ENCODE measurements at places on chromosomes 1 and 21.

DNA sequence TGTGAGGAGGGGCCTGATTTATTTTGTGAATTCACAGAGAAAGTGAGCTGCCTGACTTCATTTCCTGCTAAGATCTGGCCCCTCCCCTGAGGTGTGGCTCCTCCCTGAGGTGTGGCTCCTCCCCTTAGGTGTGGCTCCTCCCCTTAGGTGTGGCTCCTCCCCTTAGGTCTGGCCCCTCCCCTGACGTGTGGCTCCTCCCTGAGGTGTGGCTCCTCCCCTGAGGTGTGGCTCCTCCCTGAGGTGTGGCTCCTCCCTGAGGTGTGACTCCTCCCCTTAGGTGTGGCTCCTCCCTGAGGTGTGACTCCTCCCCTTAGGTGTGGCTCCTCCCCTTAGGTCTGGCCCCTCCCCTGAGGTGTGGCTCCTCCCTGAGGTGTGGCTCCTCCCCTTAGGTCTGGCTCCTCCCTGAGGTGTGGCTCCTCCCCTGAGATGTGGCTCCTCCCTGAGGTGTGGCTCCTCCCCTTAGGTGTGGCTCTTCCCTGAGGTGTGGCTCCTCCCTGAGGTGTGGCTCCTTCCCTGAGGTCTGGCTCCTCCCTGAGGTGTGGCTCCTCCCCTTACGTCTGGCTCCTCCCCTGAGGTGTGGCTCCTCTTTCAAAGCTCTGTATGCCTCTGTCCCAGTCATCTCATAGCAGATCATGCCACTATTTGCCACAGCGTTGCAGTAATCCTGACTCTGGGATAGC, 26.9 kb upstream of the LRRC3 start:
- DNase-seq, result no peak

- no peak for DNase-seq
These were observed 56.7 kb downstream of the ARHGAP29 start for GRCh38 chr1:94180650-94181049.

- DNase-seq, result no peak
These were observed 272.3 kb upstream of the ST6GALNAC5 start for GRCh38 chr1:76595024-76595423.

- no peak for DNase-seq
These were observed 4.2 kb downstream of the YBX1 start for GRCh38 chr1:42686418-42686817.

- DNase-seq, result no peak
These were observed 107.2 kb upstream of the VAV3 start for GRCh38 chr1:108072212-108072611.

- no peak for DNase-seq
These were observed 152.2 kb downstream of the PEX14 start for GRCh38 chr1:10626791-10627410.

DNA sequence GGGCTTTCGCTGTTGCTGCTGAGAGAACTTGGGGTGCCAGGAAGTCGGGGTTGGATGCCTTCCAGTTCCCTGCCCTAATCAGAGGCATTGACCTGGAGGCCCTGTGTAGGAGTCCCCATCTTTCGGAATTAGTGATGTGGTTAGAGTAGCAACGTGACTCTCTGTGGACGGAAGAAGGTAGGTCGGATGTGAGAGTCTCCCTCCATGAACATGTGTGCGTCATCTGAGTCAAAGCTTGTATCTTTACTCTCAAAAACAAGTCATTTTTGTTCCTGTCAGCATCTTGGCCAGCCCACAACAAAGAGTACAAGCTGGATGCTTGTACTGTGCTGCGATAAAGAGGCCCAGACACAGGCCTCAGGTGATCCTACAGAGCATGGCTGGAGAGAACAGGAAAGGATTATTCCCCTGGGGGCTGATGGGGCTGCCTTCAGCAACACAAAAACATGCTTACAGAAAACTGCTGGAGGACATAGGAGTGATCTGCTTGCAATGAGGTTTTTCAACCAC, 31.0 kb upstream of the IL10 start:
- DNase-seq, result no peak

GRCh38 chr1:242201090-242201489, 202.2 kb upstream of the MAP1LC3C start:
- DNase-seq, result no peak

DNA sequence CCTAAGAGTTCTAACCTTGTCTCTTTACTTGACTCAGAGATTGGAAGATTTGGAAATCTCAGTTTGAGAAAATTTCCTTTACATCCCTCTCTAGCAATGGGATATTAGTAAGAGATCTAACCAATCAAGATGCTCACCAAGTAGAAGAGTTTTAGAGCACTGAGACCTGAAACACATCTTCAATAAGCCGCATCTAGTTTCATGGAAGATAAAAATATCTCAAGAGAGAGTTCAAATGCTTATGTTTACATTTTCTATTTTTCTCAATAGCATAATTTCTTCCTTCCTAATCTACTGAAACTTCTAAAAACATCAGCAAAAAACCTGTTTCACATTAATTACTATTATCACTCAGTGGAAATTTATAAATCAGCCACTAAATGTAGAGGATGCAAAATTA, 165.1 kb downstream of the APP start:
- no peak for DNase-seq

DNA sequence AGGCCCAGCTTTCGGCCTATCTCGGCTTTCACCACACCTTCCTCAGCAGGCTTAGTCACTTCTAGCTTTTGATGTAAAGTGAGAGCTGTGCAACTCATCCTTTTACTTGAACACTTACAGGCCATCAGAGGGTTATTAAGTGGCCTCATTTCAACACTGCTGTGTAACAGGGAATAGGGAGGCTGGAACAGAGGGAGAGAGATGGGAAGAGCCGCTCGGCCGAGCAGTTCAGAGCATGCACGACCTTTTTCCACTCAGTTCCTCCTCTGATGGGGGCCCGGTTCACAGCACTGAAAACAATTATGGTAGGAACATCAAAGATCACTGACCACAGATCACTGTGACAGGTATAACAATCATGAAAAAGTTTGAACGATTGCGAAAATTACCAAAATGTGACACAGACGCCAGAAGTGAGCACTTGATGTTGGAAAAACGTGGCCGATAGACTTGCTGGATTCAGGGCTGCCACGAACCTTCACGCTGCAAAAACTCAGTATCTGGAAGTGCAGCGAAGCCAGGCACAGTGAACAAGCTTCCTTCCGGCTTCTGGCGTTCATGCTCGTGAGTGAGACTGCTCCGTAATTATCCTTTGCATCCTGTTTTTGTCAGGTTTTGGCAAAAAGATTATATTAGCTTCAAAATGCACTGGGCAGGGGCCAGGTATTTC, 28.6 kb downstream of the AGPAT3 start:
- no peak for DNase-seq

GRCh38 chr1:206797534-206798383, 25.5 kb upstream of the IL10 start:
- no peak for DNase-seq

DNA sequence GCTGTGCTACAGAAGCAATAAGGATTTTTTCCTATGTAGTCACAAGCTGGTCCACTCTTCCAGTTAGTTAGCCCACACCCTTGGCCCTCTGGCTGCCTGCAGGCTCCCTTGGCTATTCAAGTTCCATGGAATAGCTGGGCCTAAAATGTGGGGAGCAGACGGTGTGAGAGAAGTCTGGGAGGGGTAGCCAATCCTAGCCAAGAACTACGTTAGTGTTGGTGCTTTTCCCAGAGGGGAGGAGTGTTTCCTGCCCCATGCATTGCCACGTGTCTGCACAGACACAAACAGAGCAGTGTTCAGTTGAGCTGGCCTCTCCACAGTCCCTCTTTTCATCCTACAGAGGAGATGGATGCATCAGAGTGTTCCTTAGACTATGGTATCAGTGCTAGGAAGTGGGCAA, 59.0 kb upstream of the IPO9 start:
- peak; percentile 49 for DNase-seq

GRCh38 chr1:3577300-3577699, 34.0 kb downstream of the MEGF6 start:
- DNase-seq, result no peak

DNA sequence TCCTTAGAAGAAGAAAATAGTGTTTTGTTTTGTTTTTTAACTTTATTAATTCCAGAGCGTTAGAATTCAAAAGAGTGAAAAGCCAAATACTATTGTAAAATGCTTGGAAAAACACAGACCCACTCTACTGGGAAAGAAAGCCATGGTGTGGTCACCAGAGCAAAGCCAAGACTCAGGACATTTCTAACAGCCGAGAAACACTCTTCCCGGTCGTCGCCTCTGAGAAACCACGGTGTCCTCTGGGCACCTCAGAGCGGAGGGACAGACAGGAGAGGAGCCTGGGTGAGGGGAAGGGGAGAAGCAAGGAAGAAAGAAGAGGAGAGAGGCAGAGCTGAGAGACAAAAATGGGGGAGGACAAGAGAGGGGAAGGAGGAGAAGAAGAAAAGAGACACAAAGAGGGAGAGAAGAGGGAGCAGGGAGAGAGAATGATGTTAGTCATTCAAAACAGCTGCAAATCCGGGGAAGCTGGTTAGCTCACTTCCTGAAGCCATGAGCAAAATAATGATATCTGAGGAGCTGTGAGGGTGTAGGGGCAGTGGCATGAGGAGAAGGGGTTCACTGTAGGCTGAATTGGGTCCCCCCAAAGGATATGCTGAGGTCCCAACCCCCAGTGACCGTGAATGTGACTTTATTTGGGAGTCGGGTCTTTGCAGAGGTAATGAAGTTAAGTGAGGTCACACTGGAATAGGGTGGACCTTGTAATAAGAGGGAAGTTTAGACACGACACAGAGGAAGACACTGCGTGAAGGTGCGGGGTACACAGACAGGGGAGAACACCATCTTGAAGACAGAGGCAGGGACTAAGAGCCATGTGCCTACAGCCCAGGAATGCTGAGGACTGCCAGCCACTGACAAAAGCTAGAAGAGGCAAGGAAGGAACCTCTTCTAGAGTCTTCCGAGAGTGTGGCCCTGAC, 58.2 kb upstream of the DMRTB1 start:
- DNase-seq, result no peak

DNA sequence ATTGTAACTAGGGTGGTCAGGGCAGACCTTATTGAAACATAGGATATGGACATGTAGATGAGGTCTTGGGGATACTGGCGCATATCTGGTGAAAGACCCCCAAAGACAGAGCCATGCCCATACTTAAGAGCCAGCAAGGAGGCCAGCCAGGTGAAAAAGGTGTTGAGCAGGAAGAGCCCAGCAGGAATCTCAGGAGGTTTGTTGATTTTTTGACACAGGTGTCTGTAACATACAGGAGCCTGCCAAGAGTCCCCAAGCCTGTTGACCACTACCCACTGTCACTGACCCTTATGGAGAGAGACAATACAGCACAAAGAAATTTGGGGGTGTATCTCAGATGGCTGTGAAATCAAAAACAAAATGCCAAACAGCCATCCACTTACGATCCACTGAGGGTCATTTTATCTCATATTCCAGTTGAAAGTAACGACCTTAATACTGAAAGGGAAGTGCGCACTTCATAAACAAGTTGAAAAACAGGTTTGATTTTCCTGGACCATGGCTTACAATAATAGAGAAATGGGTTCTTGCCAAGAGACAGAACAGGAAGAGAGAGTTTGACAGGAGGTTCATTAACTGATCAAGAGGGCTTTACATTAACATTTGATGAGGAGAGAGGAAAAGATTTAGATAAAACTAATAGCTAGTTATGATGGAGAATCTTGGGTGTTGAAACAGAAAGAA, 163.6 kb downstream of the GLUL start:
- no peak for DNase-seq

DNA sequence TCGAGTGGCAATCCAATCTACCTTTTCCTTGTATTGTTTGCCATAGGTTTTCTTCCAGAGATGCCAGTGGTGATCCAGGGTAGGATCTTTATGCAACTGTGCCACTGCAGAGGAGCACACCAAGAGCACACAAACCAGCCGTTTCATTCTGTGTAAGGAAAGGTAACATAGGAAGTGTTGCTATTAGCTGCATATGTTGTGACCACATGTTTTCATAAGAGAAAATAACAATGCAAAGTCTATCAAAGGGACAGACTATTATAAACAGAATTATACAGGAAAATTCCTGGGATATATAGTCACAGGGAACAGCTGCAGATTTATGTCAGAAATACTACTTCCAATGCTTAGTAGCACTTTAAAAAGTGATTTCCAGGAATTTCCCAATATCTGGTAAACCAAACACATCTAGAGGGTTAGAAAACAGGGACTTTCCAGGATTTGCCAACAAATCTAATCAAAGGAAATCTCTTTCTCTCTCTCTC, 919 bp downstream of the CTSS start:
- peak; percentile 36 for DNase-seq

DNA sequence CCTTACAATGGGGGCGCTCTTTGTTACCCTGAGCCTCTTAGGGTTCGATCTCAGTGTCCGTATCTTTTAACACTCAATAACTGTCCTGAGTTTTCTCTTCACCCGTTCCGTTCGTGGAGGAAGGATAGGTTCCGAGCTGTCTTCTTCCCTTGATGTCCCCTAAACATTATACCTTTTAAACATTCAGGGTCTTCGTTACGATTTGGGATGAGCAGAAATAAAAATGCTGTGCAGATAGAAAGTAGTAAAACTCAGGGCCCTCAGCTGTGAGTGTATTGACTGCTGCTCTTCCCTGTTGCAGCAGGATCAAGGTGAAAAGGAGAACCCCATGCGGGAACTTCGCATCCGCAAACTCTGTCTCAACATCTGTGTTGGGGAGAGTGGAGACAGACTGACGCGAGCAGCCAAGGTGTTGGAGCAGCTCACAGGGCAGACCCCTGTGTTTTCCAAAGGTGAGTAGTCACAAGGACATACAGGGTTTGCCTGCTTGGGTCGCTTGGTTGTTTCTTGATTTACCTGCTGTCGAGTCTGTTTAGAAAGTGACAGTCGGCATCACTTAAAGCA, 784 bp downstream of the RPL11 start:
- no peak for DNase-seq

GRCh38 chr1:53971718-53972117, 25.6 kb downstream of the LRRC42 start:
- DNase-seq, result peak; percentile 37

GRCh38 chr21:31905503-31906451, 33.0 kb downstream of the HUNK start:
- no peak for DNase-seq

All from HFFc6 (cell line).